Progenitor cell of endocrine pancreas (in vitro differentiated cells): ENCODE measurements at places on chromosomes 13 and 19. TPM values are rescaled to one million over a fixed set of nuclear protein-coding genes. Genes with fewer than 3 reads are reported as not detected.

DNA sequence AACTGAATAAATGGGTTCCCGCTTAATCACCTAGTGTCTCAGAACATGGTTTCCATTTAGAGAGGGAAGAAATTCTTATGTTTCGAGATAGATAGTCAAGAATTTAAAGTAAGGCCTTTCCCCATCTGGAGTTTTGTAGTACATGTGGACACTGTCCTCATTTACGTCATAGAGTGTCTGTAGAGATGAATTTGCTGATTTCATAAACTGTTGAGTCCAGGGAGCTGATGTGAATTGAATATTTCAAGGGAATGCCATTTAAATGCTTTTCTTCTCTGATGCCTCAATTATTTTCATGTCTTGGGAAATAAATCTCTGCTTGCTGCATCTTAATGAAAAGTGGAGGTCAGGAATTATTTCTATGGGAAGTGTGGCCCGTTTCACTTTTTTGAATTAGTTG lies 9.5 kb downstream of the CEBPG start:
- no peak for DNase-seq
- H3K4me1 ChIP-seq, result peaks cover 9% of the 10 kb centered on the region
- no peaks in the 10 kb centered on the region for H3K27me3 ChIP-seq
- H3K27ac ChIP-seq, result no peak overlapping the region
- peaks cover 13% of the 10 kb centered on the region for H3K36me3 ChIP-seq

- peaks cover 32% of the 10 kb centered on the region for H3K27me3 ChIP-seq
- H3K27ac ChIP-seq, result no peak overlapping the region
- peak overlapping the region; percentile 67 for H3K4me3 ChIP-seq
Measured at GRCh38 chr19:2494447-2495129, 18.7 kb downstream of the GADD45B start.

The TPTE2 gene
- not detected in 2 replicates for total RNA-seq

- no peak overlapping the region for H3K27ac ChIP-seq
- H3K36me3 ChIP-seq, result no peaks in the 10 kb centered on the region
- H3K4me1 ChIP-seq, result no peaks in the 10 kb centered on the region
- peaks cover 6% of the 10 kb centered on the region for H3K27me3 ChIP-seq
Measured at GRCh38 chr13:40377783-40378182, 288.7 kb downstream of the FOXO1 start.

GRCh38 chr19:50658441-50659317 lies 9.4 kb downstream of the C19orf81 start:
- peak overlapping the region; percentile 85 for H3K4me3 ChIP-seq
- H3K4me1 ChIP-seq, result peaks cover 10% of the 10 kb centered on the region
- DNase-seq, result peak; percentile 83
- peaks cover 54% of the 10 kb centered on the region for H3K27me3 ChIP-seq
- no peaks in the 10 kb centered on the region for H3K36me3 ChIP-seq

GRCh38 chr13:48431987-48432615 lies 19.2 kb upstream of the LPAR6 start:
- peaks cover 12% of the 10 kb centered on the region for H3K4me1 ChIP-seq
- H3K36me3 ChIP-seq, result peaks cover 5% of the 10 kb centered on the region
- H3K4me3 ChIP-seq, result no peak overlapping the region
- H3K27me3 ChIP-seq, result no peaks in the 10 kb centered on the region

DNA sequence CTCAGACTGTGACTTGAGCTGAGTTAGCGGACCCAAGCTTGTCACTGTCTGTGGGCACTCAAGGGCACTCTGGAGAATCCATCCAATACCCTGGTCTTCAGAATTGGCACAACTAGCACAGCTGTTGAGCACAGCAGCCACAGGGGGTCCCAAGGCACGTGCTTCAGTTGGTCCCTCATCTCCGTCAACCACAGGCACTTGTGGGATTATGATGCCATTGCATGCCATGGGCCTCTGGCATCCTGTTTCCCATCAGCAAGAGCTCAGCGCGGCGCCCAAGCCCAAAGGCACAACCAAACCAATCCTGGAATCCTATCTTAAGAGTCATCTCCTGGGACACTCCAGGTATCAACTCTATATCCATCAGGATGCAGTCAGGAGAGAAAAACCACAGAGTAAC lies 3.7 kb upstream of the B3GNT8 start:
- H3K4me1 ChIP-seq, result peaks cover 10% of the 10 kb centered on the region
- DNase-seq, result no peak
- H3K27me3 ChIP-seq, result no peaks in the 10 kb centered on the region
- H3K36me3 ChIP-seq, result peaks cover 3% of the 10 kb centered on the region

- no peak for DNase-seq
- H3K27ac ChIP-seq, result peak overlapping the region; percentile 87
- H3K4me1 ChIP-seq, result peaks cover 58% of the 10 kb centered on the region
Measured at GRCh38 chr13:98307463-98308085, 130.5 kb upstream of the RNF113B start.

The B3GNT3 gene
- total RNA-seq, result 0.13 TPM in 1 of 2 replicates, not detected in the other

DNA sequence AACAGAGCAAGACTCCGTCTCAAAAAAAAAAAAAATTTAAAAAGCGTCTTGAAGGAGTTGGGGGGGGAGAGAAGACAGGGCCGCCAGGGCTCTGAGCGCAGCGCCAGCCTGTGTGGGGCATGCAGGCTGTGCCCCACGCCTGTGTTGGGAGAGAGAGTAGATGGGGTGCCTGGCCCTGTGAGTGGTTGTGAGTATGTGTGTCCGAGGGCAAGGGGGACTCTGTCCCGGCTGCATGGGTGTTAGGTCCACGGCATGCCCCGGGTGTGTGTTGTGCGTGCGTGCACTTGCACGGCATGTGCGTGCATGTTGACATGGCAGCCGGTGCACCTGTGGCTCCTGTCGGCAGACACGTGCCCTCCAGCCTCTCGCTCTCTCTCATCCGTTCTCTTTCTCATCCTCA lies 3.4 kb downstream of the MAP2K7 start:
- no peaks in the 10 kb centered on the region for H3K27me3 ChIP-seq
- no peak for DNase-seq
- H3K4me3 ChIP-seq, result no peak overlapping the region
- peaks cover 19% of the 10 kb centered on the region for H3K4me1 ChIP-seq

The WDR87 gene
- total RNA-seq, result 0.02 TPM in 1 of 2 replicates, not detected in the other

- no peaks in the 10 kb centered on the region for H3K27me3 ChIP-seq
- no peak overlapping the region for H3K27ac ChIP-seq
- no peak for DNase-seq
- H3K36me3 ChIP-seq, result peaks cover 28% of the 10 kb centered on the region
- H3K4me3 ChIP-seq, result no peak overlapping the region
Measured at GRCh38 chr19:5205937-5206750, 134.5 kb downstream of the PTPRS start.

DNA sequence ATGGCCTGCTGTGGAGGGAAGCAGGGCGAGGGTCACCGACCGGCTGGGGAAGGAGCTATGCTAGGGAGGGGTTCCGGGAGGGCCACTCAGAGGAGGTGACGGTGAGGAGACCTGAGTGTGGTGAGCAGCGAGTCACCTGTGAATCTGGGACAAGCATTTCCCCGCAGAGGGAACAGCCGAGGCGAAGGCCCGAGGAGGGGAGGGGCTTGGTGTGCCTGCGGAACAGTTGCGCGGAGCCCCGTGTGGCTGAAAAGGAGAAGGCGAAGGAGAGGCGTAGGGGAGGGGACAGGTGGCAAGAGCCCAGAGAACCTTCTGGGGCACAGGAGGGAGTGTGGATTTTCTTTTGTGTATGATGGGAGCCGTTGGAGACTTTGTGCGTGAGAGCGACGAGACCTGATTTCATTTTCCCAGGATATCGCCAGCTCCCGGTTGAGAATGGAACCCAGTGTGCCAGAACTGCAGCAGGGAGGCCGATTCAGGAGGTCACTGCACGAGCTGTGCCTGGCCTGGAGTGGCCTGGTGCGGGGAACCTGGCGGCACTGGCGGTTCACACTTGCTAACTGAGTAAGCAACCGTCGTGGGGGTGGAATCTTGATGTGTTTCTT lies 117.7 kb upstream of the ZNF507 start:
- no peak overlapping the region for H3K4me3 ChIP-seq
- DNase-seq, result no peak
- H3K4me1 ChIP-seq, result peaks cover 2% of the 10 kb centered on the region
- no peaks in the 10 kb centered on the region for H3K36me3 ChIP-seq
- H3K27me3 ChIP-seq, result peaks cover 88% of the 10 kb centered on the region
